ENCODE measurements at places on chromosomes 3 and 15.

- peak; percentile 15 for DNase-seq
Observed at GRCh38 chr15:62572797-62573196, 407.7 kb upstream of the C2CD4B start.

DNA sequence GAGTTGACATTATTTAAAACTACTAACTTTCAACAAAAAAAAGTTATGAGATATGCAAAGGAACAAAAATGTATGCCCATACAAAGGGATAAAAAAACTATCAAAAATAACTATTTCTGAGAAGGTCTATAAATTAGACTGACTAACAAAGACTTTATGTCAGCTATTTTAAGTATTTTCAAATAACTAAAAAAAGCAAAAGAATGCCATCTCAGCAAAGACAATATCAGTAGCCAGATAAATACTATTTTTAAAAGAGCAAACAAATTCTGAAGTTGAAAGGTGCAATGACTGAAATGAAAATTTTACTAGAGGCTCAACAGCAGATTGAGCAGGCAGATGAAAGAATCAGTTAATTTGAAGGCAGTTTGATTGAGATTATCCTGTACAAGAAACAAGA lies 3.6 kb upstream of the STRIT1 start:
- DNase-seq = no peak

DNA sequence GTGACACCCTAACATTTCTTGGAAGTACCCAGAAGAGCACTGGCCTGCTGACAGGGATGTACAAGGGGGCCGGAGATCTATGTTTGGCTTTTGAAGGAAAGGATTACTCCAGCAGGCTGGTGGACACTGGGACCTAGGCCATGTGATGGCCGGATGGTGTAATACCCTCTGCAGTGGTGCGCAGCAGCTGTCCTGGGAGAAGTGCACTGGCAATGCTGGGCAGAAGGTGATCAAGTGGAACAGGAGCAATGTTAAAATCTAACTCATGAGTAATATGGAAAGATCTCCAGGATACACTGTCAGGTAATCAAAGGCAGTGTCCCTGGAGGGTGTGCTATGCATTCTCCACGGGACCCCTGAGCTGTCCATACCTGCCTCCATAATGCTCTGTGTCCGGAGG lies 71.2 kb upstream of the POMGNT2 start:
- no peak for DNase-seq

GRCh38 chr3:64552160-64552559 lies 135.6 kb downstream of the ADAMTS9 start:
- no peak for DNase-seq

- DNase-seq = no peak
Observed at GRCh38 chr3:23365066-23365465, 161.9 kb downstream of the UBE2E2 start.

GRCh38 chr3:29099296-29099695 lies 181.6 kb upstream of the RBMS3 start:
- no peak for DNase-seq

GRCh38 chr15:78162038-78162437 lies 12.9 kb downstream of the IDH3A start:
- DNase-seq = no peak

DNA sequence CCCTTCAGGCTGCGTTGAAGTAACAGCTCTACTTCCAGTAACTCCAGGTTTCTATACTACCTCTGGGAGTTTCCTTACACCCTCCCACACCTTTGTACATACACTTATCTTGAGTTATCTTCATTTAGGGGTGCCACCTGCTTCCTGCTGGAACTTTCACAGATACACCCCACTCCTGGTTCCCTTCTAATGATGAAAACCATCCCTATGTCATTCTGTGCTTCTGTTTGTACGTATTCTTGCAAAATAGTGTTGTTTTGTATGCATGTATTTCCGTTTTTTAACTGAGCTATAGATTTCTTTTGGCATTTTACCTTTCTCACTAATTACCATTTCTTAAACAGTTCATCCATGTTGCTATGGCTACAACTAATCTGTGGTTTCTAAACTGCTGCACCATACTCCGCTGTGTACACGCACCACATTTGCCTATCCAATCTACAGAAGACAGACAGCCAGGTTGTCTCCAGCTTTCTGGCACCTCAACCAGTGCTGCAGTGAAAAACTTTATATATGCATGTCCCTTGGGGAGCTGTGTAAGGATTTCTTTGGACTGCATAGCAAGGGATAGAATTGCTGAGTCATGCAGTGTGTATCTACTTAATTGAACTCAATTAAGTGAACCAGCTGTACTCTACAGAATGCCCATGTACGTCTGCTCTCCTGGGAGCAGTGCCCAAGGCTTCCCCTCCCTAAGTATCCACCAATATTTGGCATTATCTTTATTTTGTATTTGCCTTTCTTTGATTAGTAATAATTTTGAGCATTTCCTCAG lies 61.4 kb upstream of the ST8SIA2 start:
- DNase-seq = peak; percentile 44

GRCh38 chr15:51338496-51338895 lies at the start of gene CYP19A1:
Gene CYP19A1 (minus strand): TSS chr15:51338596. CDS start chr15:51242912, 95,684 bp downstream.
- DNase-seq = no peak

GRCh38 chr15:66719471-66719870 lies 17.4 kb downstream of the SMAD6 start:
- DNase-seq = no peak

DNA sequence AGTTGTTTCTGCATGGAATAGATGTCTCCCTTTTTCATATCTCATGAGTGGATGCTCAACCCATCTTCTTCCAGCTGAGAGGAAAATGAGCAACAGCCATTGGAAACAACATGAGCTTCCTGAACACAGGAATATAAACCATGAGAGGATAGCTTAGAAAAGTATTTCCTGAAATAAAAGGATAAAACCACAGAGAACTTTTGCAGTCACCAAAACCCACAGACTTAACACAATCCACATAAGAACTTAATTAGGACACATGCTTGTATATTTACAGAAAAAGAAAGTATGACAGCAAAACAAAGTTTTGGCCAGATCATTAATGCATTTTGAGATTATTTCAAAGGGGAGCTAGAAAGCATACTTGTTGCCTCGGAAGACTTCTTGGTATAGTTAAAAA lies 180.5 kb upstream of the RASGRP1 start:
- no peak for DNase-seq

DNA sequence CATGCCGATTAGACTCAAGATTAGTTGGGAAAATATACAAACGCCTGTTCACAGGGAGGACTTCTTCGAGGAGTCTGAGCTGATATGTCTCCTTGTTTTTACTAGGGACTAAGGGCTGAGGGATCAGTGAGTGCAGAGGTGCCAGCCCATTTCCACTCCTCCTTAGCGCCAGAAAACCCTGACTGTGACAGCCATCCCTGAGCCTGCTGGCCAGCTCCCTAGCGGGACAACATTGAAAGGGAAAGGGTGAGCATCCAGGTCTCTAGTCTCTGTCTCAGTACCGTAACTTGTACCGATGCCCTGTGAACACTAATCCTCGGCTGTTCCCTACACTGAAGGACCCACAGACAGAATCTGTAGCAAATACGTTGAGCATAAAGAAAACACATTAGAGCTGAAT lies 243.4 kb downstream of the WNT5A start:
- no peak for DNase-seq

GRCh38 chr3:52308308-52308707 lies 7.8 kb upstream of the DNAH1 start:
- no peak for DNase-seq

DNA sequence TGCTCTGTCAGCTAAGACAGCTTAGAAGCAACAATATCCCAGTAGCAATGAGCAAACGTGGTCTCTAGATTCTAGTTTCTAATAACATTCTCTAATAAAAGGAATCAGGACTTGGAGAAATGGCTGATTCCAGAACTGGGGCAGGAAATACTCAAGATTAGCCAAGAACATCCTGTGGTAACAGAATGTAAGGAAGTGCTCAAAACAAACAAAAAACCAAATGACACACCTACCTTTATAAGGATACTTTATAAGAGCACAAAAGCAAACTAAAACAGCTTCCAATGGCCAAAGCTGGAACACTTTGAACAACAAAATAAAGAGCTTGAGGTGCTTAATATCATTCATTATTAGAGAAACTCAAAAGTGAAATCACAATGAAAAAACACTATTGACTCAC lies 33.1 kb upstream of the EIF5A2 start:
- DNase-seq = no peak

DNA sequence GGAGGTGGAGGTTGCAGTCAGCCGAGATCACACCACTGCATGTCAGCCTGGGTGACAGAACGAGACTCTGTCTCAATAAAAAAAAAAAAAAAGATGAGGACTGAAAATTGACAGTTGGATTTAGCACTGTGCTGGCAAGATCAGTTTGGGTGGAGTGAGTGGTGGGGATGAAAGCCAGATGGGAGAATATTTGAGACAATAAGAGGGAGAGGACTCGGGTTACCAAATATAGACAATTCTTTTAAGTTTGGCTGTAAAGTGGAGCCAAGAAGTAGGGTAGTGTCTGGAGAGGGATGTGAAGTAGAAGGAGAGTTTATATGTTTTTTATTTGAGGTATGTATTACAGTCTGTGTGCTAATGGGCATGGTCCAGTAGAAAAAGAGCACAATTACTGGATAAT lies 20.4 kb downstream of the TMOD3 start:
- no peak for DNase-seq

GRCh38 chr3:104596054-104596453 lies 770.7 kb upstream of the ALCAM start:
- no peak for DNase-seq

DNA sequence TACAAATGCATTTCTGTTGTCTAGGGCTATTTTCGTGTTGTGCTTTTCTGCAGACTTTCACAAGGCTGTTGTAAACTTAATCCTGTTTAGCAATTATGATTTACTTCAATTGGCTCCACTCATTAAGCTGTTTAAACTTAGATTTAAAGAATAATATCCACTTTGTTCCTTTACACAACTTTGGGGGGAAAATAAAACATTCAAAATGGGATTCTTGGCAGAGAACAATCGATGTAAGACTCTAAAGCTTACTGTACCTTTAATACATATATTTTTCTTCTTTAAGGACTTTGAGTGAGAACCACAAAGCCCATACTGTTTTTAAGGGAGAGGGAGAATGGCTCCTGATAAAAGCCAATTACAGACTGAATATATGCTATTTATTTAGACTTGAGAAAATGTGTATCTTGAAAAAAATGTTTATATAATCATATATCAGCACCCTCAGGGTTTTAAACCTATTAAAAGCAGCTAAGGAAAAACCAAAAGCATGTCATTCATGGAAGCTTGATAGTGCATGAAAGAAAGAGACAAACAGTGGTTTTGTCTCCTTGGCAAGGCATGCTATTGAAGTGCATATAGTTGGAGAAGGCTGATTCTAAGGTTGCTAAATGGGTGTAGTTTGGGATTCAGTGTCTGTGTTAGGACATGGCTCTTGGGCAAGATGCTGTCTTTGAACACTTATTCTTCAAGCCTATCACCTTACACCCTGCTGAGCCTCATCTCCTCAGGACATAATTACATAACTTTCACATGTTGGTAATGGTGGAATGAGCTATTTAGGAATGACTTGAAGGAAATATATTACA lies 293.4 kb upstream of the TBC1D5 start:
- no peak for DNase-seq

GRCh38 chr15:89496155-89497098 lies at the start of gene RHCG:
Gene RHCG (minus strand): TSS chr15:89496583. CDS start chr15:89496544, 39 bp downstream.
- peak; percentile 75 for DNase-seq

DNA sequence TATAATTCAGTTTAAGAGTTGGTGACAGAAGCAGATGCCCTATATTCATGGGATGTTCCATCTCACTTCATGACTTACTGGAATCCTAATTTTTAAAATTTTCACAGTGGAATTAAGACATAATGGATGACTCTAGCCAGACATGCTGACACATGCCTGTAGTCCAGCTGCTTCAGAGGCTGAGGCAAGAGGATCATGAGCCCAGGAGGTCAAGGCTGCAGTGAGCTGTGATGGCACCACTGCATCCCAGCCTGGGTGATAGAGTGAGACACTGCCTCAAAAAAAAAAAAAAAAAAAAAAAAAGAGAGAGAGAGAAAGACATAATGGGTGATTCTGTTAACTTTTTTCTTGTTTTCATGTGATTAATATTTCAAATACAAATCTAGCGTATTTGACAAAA lies 123.6 kb downstream of the KLHL25 start:
- no peak for DNase-seq

DNA sequence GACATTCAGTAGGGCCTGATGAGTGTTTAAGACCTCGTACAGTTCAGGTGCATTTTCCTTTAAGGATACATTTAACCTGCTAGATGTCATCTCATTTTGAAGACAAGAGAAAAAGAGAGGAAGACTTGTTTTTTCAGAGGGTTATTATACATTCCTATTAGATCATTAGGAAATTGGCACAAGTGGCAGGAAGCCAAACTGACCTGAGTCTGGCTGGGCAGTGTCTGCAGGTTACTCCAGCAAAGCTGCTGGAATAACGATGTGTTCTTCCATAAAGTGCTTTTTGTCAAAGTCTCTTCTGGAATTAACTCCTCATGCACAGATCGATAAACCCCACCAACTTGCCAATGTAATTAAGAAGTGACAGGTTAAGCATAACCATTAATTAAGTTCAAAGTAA lies 396.4 kb upstream of the TPRG1 start:
- no peak for DNase-seq

- peak; percentile 18 for DNase-seq
Observed at GRCh38 chr3:1766384-1766783, 332.3 kb upstream of the CNTN4 start.

All from NCI-H526 treated with DMSO at 0.1 percent for 48 hours (cell line).